Mesenchymal stem cell (in vitro differentiated cells and primary cell): ENCODE measurements at places on chromosomes 6 and 20.

GRCh38 chr6:56694002-56694401, 51.3 kb upstream of the DST start:
- no peak overlapping the region for H3K27ac ChIP-seq
- peaks cover 25% of the 10 kb centered on the region for H3K36me3 ChIP-seq
- no peaks in the 10 kb centered on the region for H3K27me3 ChIP-seq
- DNase-seq: no peak
- H3K4me3 ChIP-seq: no peak overlapping the region
- peaks cover 3% of the 10 kb centered on the region for H3K4me1 ChIP-seq

DNA sequence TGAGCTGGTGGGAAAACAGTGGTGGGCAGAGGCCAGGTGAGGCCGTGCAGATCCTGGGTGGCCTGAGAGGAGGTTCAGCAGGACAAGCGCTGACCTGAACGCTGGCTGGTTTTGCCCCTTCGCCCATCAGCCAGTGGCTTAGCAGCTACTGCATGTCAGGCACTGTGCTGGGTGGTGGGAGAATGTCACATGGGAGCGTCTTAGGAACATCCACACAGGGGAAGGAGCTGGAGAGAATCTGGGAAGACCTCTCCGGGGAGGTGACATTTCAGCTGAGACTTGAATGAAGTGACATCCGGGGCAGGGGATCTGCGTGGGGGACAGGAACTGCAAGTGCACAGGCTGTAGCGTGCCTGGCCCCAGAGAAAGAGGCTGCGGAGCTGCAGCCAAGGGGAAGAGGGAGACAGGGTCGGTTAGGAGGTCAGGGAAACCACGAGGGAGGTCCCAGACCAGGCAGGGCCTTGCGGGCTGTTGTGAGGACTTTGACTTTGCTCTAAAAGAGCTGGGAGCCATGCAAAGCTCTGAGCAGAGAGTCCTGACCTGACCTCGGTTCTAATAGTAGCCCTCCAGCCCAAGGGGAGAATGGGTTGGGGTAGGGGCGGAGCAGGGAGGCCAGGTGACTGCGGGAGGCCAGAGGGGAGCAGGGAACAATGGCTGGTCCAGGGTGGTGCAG, 156.8 kb upstream of the PTPN1 start:
- H3K27me3 ChIP-seq: peaks cover 2% of the 10 kb centered on the region
- no peak overlapping the region for H3K4me3 ChIP-seq
- H3K36me3 ChIP-seq: no peaks in the 10 kb centered on the region
- no peak for DNase-seq
- no peaks in the 10 kb centered on the region for H3K4me1 ChIP-seq
- H3K27ac ChIP-seq: no peak overlapping the region

DNA sequence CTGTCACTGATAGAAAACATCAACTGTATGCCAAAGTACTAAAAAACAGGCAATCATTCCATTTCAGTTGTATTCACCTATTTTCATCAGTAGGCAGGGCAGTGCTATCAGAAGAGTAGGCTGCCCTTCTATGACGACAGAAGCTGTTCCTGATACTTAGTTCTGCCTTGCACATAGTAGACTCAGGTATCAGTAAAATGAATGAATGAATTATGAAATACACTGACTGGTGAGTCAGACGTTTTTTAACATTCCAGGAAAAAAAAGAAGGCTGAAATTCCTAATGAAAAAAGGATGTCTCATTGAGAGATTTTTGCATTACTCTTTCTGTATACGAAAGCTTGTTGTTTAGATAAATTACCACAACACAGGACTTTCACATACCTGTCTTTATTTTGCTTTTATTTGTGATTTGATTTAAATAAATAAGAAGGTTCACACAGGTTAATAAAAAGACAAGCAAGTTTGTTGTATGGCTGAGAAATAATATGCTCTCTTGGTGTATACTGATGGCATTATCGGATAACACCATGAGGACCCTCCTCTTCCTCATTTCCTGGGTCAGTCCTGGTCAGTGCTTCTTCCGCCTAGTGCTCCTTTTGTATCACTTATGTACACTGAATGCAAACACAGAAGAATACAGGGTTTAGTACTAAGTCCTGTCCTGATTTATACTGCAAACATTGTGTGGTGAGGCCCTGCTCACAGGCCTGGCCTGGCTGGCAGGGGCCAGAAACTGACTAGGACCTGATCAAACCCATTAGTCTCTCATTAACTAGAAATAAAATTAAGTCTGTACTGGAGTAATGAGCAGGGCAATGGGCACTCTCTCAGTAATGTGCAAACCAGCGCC, 39.4 kb upstream of the SPDEF start:
- no peaks in the 10 kb centered on the region for H3K36me3 ChIP-seq
- DNase-seq: no peak
- no peaks in the 10 kb centered on the region for H3K27me3 ChIP-seq
- H3K4me3 ChIP-seq: no peak overlapping the region

DNA sequence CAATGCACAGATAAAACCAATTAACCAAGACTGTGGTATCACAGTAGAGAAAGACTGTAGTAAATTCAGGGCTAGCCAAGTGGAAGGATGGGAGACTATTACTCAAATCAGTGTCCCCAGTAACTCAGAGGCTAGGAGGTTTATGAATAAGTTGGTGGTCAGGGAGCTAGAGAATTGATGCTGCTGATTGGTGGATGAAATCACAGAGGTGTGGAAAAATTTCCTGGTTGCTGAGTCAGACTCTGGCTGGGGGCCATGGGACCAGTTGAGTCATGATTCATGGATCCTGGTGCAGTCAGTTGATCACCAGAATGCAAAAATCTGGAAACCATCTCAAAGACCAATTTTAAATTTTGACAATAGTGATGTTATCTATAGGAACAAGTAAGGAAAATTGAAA, 555.9 kb downstream of the C6orf118 start:
- no peak overlapping the region for H3K4me3 ChIP-seq
- no peaks in the 10 kb centered on the region for H3K27me3 ChIP-seq
- no peak overlapping the region for H3K27ac ChIP-seq
- DNase-seq: peak; percentile 1
- no peaks in the 10 kb centered on the region for H3K36me3 ChIP-seq

DNA sequence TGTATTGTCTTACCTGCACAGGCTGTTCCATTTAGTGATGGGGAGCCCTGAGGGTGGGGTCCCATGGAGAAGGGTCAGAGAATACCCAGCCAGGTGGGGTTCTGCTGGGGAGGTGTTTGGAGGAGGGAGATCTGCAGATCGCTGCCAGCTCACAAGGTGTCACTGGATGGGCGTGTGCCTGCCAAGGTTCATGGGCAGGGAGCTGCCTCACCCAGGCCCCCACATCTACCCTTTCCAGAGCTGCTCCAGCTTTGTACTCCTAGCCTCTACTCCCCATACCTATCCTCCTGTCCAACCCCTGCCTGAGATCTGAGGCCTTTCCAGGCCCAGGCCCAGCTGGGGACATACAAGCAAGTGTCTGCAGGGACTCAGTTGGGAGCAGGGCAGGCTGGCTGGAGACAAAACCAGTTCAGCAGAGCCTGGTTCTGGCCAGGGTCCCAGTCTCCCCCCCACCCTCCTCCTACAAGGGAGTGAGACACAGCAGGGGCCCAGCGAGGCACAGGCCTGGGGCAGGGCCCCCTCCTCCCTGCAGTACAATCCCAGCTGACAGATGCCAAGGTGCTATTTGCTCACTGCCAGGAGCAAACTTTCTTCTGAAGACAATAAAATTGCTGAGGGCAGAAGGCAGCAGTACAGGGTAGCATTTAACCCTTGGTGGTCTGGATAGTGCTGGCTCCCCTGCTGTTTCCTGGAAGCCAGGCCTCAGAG, 19.7 kb downstream of the SPDEF start:
- DNase-seq: no peak
- H3K27me3 ChIP-seq: peaks cover 21% of the 10 kb centered on the region
